ENCODE measurements at places on chromosomes 2 and 18.
A peak's percentile ranks its signal among the peaks of the same experiment; 100 is the strongest.

GRCh38 chr18:26865557-26865956 is at the start of gene AQP4:
Gene AQP4, minus strand, starts transcription at chr18:26865707. Its CDS starts 18 bp downstream, at chr18:26865689.
- peak; percentile 22 for DNase-seq

GRCh38 chr2:172613040-172613439 is 57.1 kb downstream of the PDK1 start:
- DNase-seq, result no peak

- no peak for DNase-seq
Measured at GRCh38 chr2:175832866-175833265, 169.2 kb downstream of the LNPK start.

DNA sequence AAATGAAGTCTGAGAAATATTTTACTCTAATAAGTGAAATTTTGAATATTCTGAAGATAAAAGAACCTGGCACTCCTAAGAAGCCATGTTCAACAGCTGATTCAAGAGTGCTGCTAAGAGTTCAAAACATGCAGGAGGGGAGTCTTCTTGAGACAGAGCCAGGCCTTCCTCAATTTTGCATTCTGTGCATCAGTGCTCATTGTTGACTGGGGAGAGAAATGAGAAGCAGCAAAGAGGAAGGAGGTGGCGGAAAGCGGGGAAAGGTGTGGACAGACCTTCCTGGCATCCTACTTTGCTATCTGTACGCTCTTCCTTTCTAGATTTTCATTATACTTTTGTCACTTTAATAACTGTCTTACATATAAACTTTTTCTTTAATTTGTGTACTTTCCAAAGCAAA is 29.7 kb upstream of the TXNDC2 start:
- no peak for DNase-seq

DNA sequence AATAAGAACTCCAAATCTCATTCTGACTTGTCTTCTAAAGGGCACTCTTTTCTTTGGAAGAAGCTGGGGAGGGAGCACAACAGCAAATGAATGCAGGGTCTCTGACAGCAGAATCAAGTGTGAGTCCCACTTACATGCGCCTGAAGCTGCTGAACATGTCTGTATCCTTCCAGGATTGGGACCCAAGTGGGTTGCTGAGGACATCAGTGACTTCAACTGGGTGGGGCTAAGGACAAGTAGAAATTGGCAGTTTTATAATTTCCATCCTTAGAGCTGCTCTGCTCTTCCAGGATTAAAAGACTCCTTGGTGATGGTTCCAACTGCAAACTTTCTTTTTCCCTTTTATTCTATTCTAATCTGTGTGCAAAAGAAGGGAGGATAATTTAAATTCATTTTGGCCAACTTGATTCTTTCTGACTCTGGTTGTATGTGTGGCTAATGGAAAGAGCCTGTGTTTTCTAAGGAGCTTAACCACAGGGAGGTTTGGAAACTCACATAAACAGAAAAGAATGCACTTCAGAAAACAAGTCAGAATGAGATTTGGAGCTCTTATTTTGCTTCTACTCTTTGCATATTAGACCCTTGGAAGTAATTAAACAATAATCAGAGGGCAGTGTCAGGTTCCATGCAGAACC is 20.6 kb downstream of the ANTXR1 start:
- DNase-seq, result no peak

DNA sequence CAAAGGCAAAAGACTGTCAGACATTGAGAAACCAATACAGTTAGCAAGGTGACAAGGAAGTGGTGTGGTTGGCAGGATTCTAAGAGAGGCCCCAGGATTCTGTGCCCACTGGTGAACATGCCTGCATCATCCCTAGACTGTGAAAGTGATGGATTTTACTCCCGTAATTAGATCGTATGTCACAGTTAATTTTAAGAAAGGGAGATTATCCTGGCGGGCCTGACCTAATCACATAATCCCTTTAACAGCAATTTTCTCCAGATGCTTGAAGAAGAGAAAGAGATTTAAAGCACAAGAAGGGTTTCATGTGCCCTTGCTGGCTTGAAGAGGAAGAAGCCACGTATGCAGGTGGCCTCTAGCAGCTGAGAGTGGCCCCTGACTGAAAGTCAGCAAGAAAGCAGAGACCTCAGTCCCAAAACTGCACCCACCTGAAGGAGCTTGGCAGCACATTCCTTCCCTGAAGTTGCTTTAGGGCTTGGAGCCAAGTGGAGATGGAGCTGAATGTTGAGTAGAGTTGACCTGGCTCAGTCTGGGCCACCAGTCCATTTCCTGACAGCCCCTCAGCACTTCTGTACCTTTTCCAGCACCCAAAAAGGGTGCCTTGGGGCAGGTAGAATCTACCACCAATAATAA is 49.1 kb downstream of the GTF3C3 start:
- DNase-seq, result no peak

DNA sequence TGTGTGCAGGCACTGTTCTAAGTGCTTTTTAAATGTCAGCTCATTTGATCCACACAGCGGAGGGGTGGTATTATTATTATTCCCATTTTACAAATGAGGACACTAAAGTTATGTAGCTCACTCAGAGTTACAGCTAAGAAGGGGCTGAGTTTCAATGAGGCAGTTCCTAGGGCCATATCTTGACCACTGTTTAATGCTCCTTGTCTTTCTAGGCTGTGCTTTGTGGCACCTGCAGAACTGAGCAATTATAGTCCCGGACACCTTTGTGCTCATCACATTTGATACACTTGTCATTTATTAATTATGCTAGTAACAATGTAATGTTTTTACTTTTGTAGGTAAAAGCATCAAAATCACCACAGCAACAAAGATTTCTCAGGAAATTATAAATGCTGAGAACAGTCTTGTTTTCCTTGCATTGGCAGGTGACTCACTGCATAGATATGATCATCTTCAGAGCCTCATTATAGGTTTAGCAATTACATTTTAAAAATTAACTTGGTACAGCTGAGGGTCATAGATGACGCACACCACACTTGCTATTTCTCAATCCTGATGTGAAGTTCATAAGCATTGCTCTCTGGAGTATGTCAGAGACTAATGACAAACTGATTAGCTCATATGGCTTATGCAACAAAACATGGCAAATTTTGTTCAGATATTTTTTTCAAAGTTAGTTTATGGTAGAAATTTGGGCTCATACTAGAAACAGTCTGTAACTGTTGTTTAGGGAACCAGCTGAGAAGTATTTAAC is 366.8 kb downstream of the TGIF1 start:
- no peak for DNase-seq

- DNase-seq, result no peak
Measured at GRCh38 chr2:68734688-68735525, at the start of gene ARHGAP25. Gene ARHGAP25, plus strand, starts transcription at chr2:68734811. Its CDS starts 389 bp downstream, at chr2:68735200.

DNA sequence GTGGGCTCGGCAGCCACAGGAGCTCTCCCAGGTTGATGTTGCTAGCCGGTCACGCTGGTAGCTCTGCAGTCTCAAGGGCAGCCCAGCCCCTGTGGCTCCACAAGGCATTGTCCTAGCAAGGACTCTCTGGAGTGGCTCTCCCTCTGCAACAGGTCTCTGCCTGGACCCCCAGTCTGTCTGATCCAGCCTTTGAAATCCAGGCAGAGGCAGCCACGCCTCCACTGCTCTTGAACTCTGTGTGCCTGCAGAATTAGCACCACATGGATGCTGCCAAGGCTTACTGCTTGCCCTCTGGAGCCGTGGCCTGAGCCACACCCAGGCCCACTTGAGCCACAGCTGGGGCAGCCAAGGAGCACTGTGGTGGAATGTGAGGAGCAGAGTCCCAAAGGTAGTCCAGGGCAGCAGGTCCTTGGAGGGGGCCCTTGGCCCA is 43.0 kb upstream of the FAHD2A start:
- DNase-seq, result no peak

DNA sequence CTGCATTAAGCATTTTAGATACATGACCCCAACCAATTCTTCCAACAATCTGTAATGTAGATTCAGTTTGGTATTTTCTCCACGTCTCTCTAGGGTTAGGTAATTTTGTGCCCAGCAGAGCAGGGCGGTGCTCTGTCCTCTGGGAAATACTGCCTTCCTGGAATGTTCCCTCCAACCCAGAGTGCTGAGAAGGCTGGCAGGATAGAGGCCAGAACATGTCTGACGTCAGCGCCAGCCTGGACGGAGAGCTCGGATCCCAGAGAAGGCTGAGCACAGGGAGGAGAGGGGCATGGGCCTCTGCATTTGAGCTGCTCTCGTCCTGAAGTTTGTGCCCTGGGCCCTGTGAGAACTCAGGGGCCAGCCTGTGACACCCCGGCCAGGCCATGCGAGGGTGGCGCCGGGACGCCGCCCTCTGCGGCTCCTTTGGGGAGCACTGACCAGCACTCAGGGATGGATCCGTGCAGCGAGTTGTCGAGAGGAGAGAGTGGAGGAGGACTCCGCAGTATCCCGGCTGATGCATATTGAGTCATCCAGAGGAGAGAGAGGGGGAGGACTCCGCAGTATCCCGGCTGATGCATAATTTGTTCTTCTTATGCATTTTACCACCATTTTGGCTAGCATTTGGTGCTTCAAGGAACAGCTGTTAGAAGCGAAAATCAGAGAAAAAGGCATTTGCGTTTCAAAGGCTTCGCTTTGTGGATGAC is 80.0 kb upstream of the PXDN start:
- no peak for DNase-seq
